Activated CD4-positive, CD25-positive, alpha-beta regulatory T cell (primary cell): ENCODE measurements at places on chromosomes 12 and 14.

DNA sequence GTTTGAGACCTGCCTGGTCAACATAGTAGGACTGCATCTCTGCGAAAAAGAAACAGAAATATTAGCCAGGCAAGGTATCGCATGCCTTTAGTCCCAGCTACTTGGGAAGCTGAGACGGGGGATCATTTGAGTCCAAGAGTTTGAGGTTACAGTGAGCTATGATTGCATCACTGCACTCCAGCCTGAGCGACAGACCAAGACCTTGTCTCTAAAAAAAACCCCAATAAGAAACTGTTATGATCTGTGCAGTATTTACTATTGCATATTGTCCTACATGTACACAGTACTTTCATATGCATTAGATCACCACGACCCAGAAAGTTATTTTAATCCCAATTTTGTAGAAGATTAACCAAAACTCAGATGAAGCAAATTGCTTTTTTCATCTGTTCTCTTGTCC is 187.5 kb downstream of the PCNX1 start:
- no peak for DNase-seq

DNA sequence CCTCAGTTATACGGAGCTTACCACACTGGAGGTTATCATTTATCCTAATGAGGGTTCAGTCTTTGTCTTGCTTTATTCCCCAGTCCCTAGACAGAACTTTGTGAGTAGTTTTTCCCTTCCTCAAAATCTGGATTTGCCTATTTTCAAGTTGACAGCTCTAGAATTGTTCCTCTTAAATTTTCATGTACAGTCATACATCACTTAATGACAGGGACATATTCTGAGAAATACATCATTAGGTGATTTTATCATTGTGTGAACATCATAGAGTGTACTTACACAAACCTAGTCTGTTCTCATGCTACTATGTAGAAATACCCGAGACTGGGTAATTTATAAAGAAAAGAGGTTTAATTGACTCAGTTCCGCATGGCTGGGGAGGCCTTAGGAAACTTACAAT is 3.1 kb downstream of the PRKAB1 start:
- no peak for DNase-seq

DNA sequence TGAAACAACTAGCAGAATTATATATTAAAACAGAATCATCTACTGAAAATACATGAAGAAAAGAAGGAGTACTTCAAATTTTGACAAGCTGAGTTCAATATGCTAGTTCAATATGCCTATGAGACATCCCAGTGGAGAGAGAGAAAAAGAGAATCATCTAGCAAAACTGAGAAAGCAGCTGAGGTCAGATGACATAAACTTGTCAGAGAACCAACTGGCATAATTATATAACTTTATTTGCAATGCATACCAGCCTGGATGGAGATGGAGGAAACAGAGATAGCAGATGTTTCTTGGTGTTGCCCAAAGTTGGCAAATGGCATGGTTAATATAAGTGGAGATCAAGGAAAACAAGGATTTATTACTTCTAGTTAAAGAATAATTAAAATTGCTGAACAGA is 148.7 kb upstream of the PDZRN4 start:
- no peak for DNase-seq

DNA sequence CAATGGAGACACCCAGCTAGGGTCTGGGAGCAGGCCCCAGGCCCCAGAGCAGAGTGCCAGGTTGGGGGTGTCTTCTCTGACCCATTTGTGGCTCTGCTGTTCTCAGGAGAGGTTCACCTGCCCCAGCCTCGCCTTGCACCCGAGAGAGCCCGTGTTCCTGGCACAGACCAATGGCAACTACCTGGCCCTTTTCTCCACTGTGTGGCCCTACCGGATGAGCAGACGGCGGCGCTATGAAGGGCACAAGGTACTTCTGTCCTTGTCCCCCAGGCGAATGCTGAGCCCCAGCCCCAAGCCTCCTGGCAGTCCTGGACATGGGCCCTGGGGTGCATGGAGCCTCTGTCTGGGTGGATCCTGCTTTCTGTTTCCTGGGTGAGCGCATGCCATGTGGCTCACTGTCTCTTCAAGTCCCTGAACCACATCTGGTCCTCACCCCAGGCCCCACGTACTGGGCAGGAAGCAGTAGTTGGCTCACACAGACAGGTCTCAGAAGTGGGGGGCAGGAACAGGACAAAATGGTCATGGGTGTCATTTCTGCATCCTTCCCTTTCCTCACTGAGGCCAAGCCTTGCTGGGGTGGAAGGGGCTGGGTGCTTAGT is 58.2 kb downstream of the BEGAIN start:
- DNase-seq = no peak

GRCh38 chr14:71130491-71131179 is 223.4 kb downstream of the PCNX1 start:
- no peak for DNase-seq

GRCh38 chr12:121110211-121110940 is 22.3 kb upstream of the P2RX7 start:
- peak; percentile 40 for DNase-seq

- DNase-seq = no peak
Measured at GRCh38 chr12:18706798-18707197, 31.0 kb downstream of the PLCZ1 start.
